ENCODE measurements at places on chromosomes 2 and 18.

DNA sequence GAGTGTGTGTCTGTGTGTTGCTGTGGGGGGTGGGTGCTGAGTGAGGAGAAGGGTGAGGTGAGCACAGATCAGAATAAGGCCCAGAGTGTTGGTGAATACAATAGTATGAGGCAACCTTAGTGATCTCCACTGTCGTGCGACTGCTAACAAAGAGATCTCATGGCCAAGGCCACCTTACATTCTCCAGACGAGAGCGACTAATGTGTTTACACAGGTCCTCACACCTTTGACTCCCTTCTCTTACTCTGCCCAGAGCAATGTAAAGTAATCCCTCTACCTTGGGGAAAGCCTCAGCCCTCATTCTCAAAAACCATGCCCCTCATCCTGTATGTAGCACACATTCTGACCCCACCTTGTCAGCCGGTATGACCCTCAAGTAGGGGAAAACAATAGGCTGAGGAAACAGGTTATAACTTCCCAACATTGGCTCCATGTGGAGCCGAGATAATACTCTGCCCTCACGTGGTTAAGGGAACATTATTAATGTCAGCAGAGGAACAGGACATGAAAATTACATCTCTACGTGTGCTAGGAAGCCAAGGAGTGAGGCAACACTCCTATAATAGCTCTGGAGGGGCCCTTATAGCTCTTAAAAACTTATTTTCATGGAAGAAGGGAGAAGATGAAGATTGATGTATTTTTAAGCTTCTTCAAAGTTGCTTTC lies 323.0 kb upstream of the NT5C1B start:
- no peak for DNase-seq

GRCh38 chr2:237547841-237548416 lies 18.4 kb upstream of the PRLH start:
- no peak for DNase-seq

GRCh38 chr2:74101574-74102300 lies 46.0 kb downstream of the BOLA3 start:
- DNase-seq = no peak

DNA sequence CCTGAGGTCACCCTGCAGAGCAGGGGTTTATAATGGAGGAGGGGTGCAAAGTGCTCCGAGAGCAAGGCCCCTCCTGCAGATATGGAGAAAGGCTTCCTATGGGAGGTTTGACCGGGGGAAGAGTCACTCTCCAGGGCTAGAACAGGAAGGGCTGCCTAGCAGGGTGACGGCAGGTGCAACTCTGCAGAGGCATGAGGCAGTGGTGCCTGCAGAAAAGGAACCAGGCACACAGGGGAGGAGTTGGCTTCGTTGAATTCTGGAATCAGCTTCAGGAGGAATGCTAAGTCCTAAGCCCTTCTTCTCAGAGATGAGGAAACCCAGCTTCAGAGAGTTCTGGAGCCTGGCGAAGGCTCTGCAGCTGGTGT lies 17.5 kb upstream of the HPCAL1 start:
- no peak for DNase-seq

DNA sequence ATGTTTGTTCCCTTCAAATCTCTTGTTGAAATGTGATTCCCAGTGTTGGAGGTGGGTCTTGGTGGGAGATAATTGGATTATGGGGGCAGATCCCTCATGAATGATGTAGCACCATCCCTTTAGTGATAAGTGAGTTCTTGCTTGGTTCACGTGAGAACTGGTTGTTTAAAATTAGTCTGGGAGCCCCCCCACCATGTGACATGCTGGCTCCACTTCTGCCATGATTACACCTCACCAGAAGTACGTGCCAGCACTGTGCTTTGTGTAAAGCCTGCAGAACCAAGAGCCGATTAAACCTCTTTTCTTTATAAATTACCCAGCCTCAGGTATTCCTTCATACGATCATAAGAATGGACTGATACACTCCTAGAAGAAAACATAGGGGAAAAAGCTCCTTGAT lies 10.1 kb downstream of the ABI2 start:
- DNase-seq = no peak

- no peak for DNase-seq
Observed at GRCh38 chr2:10764896-10765295, 43.5 kb downstream of the ATP6V1C2 start.

- no peak for DNase-seq
Observed at GRCh38 chr2:15633043-15633970, 41.6 kb downstream of the DDX1 start.
